DMS79 treated with DMSO at 0.1 percent for 48 hours (cell line): ENCODE measurements at places on chromosomes 7 and 10.

DNA sequence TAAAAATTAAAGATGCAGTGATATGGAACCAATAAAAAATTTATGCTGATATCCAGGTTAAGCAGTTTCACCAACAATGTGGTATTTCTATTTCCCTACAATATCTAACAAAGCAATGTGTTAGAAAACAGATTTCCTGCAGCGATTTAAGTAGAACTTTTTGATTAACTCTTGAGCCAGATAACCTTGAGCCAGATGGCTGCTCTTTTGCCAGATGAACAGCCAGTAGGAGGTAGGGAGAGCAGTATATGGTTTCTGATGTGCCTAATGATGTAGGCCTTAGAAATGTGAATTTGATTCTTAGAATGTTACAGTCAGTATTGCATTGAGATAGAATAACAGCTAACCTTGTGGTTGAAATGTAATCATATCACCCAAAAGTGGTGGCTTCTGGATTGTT, 31.1 kb downstream of the STAMBPL1 start:
- no peak for DNase-seq

- no peak for DNase-seq
Observed at GRCh38 chr7:127667017-127667670, 15.2 kb downstream of the SND1 start.

DNA sequence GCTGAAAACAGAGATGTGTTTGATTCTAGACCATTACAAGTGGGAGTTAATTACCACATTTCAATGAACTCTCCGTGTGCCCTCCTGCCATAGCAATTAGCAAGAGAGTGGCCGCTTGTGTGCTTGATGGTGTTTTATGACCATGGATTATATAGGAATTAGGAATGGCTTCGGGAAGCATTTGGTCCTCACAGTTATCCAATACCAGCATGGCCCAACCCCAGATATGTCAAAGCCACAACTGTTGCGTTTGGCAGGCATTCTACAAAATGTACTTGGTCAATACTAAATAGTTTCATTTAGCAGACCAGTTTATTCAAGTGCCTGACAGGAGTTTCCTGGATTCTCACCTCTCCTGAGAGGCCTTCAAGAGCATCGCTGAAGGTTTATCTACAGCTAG, 509.0 kb upstream of the GALNT17 start:
- DNase-seq: no peak

- DNase-seq: no peak
Observed at GRCh38 chr7:31327071-31327470, 13.5 kb downstream of the NEUROD6 start.

DNA sequence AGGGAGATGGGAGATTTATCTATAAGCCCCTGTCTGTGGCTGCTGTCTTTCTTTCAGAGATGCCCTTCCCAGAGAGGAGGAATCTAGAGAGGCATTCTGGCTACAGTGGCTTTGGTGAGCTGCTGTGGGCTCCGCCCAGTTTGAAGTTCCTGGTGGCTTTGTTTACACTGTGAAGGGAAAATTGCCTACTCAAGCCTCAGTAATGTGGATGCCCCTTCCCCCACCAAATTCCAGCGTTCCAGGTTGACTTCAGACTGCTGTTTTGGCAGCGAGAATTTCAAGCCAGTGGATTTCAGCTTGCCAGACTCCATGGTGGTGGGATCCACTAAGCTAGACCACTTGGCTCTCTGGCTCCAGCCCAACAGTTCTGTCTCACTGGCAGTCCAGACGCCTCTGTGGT, 951.6 kb downstream of the CCSER2 start:
- DNase-seq: peak; percentile 13

DNA sequence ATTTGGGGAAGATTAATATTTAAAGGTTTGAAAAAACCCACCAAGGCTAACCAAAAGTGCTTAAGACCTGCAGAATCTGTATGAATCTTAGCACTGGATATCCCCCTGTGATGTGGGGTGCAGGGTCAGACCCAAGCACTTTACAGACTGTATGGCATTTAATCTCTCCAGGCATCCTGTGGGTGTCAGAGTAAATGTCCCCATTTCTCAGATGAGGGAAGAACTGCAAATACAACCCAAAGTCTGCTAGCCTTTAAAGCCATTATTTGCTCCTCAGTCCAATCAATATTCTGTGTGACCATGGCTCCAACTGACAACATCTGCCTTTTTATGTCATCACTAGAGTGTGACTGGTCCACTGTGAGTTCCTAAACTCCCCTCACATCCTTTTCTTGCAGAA, 10.0 kb upstream of the MBL2 start:
- DNase-seq: no peak
